Posterior vena cava (tissue), 2 donors: ENCODE measurements at places on chromosomes 12 and 14. TPM values are rescaled to one million over a fixed set of nuclear protein-coding genes. Genes with fewer than 3 reads are reported as not detected.

- DNase-seq = no peak
These were observed 65.8 kb upstream of the DACT1 start for GRCh38 chr14:58571769-58572472.

DNA sequence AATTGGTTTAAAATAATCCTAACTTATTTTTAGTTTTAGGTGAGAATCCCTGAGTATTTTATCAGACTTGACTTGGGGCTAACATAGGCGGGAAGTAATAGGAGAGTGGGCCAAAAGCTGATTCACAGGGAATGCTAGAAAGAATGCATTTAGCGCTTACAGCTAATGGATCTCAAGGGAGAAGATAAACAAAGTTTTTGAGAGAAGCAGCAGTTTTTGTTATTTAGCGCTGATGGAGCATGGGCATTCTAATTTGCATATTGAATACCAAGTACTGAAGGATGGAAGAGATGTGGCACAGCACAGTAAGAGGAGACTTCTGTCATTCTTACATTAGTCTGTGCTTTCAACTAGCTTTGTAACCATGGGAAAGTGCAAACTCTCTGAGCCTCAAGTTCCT is 436.0 kb upstream of the FBXO33 start:
- no peak for DNase-seq

- DNase-seq = no peak
These were observed 192.0 kb downstream of the MDGA2 start for GRCh38 chr14:47483449-47483848.

- DNase-seq = no peak
These were observed 35.3 kb downstream of the PITPNM2 start for GRCh38 chr12:123115409-123116121.

DNA sequence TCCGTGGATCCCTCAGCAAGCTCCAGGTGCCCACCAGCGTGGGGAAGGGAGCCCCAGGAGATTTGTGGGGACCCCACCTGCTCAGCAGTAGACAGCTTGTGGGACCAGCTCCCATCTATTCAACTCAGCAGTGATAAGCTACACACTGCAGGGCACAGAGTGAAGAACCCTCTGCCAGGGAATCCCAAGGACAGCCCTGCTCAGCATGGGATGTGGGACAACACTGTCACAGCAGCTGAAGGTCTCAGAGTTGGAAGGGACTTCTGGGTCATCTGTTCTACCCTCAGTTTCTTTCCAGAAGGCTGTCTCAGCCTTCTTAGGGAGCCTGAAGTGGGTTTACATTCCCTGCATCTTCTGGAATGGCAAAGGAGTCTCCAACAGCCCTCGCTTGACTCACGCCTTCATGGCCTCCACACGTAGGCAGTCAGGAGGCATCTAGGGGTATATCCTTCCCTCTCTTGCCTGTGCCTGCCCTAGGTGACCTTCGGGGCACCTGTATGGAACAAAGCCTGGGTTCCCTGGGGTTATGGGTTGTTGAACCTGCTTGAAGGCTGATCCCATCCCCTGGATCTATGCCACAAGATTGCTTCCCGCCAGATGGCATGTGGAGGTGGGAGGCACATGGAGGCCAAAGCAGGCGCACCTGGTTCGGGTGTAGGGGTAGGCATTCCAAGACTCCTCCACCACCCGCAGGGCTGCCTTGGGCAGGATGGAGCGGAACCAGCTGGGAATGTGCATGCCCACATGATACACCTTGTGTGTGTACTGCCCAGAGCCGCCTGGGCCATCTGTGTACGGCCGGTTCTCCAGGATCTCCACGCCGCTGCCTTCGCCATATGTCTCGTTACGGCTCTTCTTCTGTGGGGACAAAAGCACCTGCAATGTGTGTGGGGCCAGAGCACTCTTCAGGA is 33.0 kb downstream of the ARL6IP4 start:
- no peak for DNase-seq

DNA sequence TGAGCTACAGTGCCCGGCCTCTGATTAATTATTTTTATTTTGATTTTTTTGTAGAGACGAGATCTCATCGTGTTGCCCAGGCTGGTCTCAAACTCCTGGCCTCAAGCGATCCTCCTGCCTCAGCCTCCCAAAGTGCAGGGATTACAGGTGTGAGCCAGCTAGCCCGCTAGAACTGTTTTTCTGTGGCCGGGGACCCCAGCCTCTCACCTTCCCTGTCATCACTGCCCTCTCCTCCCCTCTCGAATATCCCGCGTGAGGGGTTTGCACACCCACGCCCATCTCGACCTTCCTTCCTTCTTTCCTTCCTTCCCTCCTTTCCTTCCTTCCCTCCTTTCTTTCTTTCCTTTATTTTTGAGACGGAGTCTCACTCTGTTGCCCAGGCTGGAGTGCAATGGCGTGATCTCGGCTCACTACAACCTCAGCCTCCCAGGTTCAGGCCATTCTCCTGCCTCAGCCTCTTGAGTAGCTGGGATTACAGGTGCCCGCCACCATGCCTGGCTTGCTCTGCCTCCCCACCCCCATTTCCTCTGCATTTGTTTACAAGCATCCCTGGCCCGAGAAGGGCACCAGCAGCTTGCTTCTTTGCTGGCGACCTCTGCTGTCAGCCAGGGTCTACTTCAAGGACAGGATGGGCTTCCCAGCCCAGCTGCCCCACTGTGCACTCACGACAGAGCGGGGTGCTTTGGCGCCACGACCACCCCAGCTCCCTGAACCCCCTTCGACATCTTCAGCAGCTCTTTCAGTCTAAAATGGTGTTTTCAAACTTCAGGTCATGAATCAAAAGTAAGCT is 4.3 kb upstream of the TRAF3 start:
- no peak for DNase-seq

GALNT8 gene
- total RNA-seq = 2.6 TPM

PTPRO gene
- 4.6 TPM for total RNA-seq

LTBP2 gene
- total RNA-seq = 168 TPM

KLRG1 gene
- total RNA-seq = 1.1 TPM
